ENCODE measurements at places on chromosomes 2 and 18. TPM values are rescaled to one million over a fixed set of nuclear protein-coding genes. Genes with fewer than 3 reads are reported as not detected.

The MYOM1 gene
- 0.90 TPM for total RNA-seq

The RHOB gene
- 82.0 TPM for total RNA-seq

The POU3F3 gene
- total RNA-seq = not detected

GRCh38 chr18:72325307-72325706 lies 218.8 kb downstream of the CBLN2 start:
- DNase-seq = no peak

GRCh38 chr2:160835166-160835565 lies 325.1 kb upstream of the TANK start:
- DNase-seq = no peak

All from fibroblast of the aortic adventitia (primary cell).